Lower leg skin (tissue), 4 donors: ENCODE measurements at places on chromosomes 7 and 10.
A peak's percentile ranks its signal among the peaks of the same experiment; 100 is the strongest.

- DNase-seq, result no peak
These were observed 9.3 kb upstream of the UNCX start for GRCh38 chr7:1223196-1223981.

DNA sequence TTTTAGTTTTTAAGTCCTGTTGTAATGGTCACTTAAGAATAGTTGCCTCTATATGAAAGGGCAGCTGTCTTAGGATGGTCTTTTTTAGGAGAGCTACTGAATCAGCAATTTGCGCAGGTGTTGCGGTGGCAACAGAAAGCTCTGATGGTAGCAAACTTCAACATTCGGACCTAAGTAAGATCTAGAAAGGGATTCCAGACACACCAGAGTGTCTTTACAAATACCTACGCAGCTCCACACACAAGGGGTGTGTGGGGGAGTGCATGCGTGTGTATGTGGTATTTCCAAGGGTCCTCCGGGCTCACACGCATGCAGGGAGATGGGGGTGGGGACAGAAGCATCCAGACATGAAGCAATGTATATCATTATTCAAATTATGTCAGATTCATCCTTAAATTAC, 438.6 kb upstream of the MGMT start:
- no peak for DNase-seq

- DNase-seq, result no peak
These were observed 310.2 kb downstream of the TNS3 start for GRCh38 chr7:47271749-47272148.

GRCh38 chr10:3935141-3935540, 150.1 kb upstream of the KLF6 start:
- DNase-seq, result peak; percentile 90

DNA sequence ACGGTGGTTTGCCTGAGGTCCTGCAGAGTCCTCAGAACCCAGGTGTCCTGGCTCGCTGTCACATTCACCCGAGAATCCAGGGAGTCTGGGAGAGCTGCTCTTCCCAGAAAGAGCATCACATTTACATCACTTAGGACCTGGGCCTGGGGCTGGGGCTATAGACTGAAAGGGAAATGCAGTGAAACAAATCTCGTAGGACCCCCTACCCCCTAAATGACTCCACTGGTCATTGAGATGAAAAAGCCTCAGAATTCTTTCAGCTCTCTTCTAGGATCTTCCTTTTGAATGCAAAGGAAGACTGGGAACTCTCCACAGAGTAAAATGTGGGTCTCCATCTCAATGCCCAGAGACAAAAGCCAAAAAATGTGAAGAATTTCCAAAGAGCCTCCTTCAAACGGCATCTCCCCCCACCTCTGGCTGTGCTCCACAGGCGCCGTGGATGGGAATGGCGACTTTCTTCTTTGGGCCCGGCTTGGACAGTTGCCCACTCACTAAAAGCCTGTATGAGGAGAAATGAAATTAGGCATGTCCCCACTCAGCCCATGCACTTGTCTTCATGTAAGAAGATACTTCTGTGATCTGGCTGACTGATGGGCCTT, 49.0 kb upstream of the PODXL start:
- DNase-seq, result no peak
